ENCODE measurements at places on chromosomes 7 and 10.

DNA sequence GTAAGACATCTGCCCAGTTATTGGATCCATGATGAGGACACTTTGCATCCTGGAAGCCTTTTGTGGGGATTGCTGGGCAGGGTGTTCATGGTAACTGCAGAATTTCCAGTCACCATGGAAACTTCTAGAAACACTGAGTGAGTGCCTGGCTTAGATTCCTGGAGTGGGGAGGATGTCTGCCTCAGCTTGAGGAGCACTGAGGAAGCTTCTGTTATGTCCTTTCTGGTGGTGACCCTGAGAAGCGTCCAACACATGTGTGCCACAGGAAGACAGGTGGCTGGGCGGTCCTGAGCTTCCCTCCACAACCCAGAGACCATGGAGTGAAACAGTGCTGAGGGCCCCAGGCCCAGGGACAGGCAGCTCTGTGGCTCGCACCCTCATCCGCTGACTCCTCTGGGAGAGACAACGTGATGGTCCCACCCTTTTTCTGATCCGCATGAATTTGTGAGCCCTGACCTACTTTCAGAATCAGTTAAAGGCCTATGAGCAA lies 191.8 kb upstream of the CXCL12 start:
- peak; percentile 27 for DNase-seq

- no peak for DNase-seq
Observed at GRCh38 chr7:45626441-45627430, 52.6 kb downstream of the ADCY1 start.

DNA sequence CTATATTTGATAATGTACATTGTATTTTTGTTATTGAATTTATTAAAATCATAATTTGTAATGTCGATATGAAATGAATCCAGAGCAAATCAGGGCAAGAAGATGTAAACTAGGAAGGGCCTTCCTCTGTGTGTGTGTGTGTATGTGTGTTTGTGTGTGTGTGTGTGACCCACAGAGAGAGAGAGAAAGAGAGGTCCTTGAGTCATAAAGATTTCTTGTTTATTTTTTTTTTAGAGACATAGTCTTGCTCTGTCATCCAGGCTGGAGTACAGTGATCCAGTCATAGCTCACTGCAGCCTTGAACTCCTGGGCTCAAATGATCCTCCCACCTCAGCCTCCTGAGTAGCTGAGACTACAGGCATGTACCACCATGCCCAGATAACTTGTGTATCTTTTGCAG lies 50.7 kb downstream of the INPP5F start:
- DNase-seq, result no peak

DNA sequence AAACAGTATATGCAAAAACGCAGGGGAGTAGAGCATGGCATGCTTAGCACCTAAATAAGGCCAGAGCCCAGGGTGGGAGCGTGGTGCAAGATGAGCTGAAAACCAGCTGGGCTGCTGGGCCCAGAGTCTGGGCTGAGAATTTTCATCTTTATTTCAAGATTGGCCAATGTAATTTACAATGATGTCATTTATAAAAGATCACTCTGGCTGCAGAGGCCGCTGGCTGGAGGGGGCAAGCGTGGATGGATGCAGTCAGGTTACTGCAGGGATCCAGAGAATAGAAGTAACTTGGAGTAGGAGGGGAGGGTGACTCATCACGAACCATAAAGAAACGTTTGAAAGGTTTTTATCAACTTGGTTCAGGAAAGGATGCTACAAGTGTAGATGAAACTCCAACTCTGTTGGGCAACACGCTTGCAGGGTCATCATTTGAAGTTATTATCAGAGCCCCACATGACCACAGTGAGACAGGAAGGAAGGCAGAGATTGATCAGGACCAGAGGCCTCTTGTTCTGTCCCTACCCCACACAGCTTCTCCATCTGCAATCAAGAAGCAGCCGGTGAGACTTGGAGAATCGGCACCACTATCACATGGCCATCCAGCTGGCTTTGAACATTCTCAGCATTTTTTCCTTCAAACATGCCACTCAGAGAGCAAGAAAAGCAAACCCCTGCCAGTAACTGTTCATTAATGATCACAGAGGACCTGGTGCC lies 49.2 kb downstream of the ODAD2 start:
- no peak for DNase-seq

- no peak for DNase-seq
Observed at GRCh38 chr10:44416936-44417335, 32.0 kb upstream of the CXCL12 start.

GRCh38 chr7:158707610-158708009 lies 3.0 kb upstream of the NCAPG2 start:
- DNase-seq, result no peak

GRCh38 chr10:14510346-14510745 lies 179.6 kb upstream of the FRMD4A start:
- DNase-seq, result no peak

GRCh38 chr7:104327938-104328295 lies 486 bp upstream of the LHFPL3 start:
- DNase-seq, result no peak

GRCh38 chr7:157193274-157193673 lies 54.5 kb downstream of the UBE3C start:
- no peak for DNase-seq

DNA sequence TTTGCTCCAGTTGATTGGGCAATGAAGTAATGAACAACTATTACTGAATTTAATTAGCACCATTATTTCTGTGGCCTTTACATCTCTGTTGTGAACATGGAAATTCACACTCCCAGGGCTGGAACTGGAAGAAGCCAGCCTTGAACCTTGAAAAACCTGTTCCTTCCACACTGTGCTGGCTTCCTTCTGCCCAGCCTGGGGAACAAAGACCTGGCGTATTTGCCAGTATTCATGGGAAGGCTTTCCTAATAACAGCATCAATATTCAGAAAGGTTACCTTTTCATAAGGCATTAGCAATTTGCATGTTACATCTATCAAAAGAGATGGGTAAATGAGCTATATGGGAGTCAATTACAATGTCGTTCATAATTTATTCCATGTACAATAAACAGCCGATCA lies 1.3 kb downstream of the C10orf90 start:
- no peak for DNase-seq

- no peak for DNase-seq
Observed at GRCh38 chr7:94594882-94595281, 61.1 kb downstream of the SGCE start.

- DNase-seq, result no peak
Observed at GRCh38 chr10:126504761-126505112, 116.5 kb upstream of the ADAM12 start.

GRCh38 chr7:143337216-143337615 lies 21.3 kb downstream of the CLCN1 start:
- no peak for DNase-seq

- DNase-seq, result no peak
Observed at GRCh38 chr10:12006671-12007070, 35.9 kb downstream of the UPF2 start.

DNA sequence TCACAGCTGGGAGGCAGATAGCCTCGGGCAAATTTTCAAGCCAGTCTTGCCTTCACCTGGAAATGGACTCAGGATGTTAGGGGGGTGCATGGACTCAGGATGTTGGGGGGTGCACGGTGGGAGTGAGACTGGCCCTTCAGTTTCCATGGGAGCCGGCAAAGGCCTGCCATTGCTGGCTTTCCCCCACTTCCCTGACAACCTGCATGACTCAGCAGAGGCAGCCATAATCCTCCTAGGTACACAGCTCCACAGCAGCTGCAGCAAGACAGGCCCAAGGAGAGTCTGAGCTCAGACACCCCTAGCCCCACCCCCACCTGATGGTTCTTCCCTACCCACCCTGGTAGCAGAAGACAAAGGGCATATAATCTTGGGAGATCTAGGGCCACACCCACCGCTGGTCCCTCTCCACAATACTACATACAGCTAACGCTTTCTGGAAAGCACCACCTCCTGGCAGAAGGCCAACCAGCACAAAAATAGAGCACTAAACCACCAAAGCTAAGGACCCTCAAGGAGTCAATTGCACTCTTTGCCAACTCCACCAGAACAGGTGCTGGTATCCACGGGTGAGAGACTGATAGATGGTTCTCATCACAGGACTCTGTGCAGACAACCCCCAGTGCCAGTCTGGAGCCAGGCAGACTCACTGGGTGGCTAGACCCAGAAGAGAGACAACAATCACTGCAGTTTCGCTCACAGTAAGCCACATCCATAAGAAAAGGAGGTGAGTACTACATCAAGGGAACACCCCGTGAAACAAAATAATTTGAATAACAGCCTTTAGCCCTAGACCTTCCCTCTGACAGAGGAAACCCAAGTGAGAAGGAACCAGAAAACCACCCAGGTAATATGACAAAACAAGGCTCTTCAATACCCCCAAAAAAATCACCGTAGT lies 18.3 kb downstream of the C7orf25 start:
- DNase-seq, result no peak

GRCh38 chr7:44324481-44325200 lies 753 bp downstream of the CAMK2B start:
- no peak for DNase-seq

DNA sequence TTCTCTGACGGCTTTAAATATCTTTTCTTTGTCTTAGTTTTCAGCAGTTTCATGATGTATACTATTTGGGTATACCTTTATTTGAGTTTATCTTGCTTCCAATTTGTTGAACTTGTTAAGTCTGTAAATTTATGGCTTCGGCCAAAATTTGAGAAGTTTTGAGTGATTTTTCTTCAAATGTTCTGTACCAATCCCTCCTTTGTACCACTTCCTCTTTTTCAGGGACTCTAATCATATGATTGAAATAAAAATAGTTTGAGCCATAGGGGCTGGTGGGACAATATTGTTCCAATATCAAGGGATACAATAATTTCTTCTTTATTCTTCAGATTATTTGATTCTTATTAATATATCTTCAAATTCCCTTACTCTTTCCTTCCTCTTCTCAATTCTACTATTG lies 43.1 kb upstream of the CTTNBP2 start:
- no peak for DNase-seq

- DNase-seq, result no peak
Observed at GRCh38 chr7:151637781-151638261, 118.1 kb upstream of the RHEB start.

GRCh38 chr10:132397671-132398565 lies 918 bp downstream of the PWWP2B start:
- no peak for DNase-seq

DNA sequence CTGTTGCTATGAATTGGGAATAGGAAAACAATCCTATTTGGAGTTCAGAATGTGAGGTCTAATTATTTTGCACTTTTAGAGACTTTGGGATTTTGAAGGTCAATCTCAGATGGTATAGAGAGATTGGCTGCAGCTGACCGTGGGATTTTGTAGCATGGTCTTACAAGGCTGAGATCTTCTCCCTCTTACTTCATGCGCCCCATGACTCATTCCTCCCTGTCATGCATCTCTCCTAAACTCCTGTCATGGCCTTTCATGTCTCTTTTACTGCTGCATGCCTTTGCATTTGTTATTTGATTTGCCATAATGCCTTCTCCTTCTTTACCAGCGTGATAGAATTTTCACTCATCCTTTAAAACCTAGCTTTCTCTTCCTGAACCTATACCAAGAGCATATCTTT lies 133.1 kb downstream of the BBS9 start:
- DNase-seq, result no peak

- DNase-seq, result peak; percentile 56
Observed at GRCh38 chr10:43225787-43226153, 41.1 kb downstream of the RASGEF1A start.

DNA sequence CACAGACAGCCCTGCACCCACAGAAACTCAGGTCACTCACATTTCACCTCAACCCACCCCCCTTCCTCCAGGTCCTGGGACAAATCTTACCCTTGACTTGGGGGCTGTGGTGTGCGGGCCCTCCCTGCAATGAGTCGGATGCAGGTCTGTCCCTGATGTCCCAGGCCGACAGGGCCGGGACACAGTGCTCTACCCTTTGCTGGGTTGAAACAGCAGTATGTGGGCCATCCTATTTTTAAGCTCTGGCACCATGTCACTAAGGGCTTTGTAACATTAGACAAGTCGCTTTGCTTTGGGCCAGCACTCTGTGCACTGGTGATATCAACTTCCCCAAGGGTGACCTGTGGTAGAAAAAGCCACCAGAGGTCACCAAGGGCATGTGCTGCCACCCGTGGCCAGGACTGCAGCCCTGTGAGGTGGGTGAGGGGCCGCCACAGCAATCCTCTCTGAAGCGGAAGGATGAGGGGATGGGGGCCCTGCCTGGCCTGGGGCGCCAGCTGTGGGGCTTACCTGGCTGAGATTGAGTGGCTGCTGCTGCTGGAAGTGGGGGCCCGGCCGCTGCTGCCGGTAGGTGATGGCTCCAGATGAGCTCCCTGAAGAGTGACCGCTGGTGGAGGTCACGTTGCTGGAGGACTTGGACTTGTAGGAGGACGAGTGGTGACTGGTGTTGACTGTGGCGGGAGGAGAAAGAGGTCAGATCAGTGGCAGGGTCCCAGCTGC lies 51.3 kb downstream of the CLEC2L start:
- no peak for DNase-seq

DNA sequence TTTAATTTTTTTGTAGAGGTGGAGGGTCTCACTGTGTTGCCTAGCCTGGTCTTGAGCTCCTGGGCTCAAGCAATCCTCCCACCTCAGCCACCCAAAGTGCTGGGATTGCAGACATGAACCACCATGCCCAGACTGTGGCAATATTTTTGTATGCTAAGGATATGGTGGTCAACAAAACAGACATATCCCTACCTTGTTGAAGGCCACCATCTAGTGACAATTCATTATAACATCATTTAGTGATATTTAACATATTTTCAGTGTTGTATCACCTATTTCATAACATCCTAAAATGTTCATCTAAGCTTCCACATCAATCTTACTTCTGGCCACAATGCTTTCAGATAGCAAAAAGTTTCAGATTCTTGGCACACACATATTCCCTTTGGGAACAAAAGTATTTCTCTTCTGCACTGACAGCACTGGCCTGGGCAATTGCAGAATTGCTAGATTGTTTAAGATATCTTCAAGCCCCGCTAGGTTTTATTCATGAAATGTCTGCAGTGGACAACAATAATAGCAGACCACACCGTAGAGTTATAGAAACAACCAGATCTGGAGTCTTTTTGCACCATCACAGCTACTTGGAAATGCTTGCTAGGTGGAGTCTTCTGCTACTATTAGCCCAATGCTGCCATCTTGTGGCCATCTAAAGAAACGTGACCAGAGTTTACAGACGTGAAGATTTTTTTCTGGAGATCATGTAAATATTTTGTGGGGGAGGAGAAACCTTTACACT lies 58.4 kb downstream of the DNAJC12 start:
- DNase-seq, result peak; percentile 87

GRCh38 chr10:65328486-65328885 lies 1597.3 kb upstream of the LRRTM3 start:
- DNase-seq, result no peak

DNA sequence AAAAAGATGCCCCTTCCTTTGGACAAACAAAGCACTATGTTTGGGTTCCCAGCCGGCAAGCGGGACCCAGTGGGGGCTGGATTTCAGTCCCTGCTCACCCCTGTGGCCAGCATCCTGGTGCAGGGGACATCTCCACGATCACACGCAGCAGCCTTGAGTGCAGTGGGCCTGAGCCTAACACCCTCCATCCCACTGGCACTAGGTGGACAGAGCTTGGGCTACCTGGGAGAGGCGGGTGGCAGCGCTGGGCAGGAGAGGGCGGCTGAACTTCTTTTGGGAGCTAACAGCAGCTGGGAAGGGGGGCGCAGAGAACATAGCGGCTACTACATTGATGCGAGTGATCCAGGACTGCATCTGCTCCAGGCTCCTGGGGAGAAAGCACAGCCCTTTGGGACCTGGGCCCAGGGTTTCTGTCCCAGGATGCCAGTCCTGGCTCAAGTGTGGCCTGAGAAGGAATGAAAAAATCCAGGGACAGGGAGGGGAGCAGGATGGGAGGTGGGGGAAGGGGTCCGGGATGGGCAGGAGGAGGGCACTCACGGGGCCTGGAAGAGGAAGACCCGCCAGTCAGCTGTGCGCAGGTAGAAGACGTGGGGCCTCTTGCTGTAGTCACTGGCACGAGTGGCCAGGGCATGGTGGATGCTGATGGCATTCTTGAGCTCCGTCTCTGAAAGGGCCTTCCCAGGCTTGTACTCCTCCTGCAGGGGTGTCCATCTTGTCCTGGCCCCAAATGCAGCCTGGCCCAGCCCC lies 9.0 kb downstream of the NFKB2 start:
- DNase-seq, result no peak

Data from CD4-positive, alpha-beta T cell (primary cell).